ENCODE measurements at places on chromosomes 12 and 14.

DNA sequence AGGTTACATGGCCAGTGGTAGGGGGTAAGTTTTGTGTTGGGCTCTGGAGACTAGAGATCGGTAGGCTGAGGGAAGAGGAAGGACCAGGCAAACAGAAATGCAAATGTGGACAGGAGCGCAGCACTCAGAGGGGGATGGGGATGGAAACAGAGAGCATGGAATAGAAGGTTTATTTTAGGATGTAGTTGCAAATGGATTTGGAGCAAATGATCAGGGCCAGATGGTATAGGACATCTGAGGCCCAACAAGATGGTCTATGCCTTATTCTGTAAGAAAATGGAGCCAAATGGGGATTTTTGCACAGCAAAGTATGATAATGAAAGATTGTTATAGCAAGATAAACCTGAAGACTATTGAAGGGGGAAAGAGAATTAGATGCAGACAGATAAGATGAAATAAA, 102.5 kb upstream of the PTPRB start:
- DNase-seq = no peak

GRCh38 chr12:124607681-124608425, 40.4 kb upstream of the NCOR2 start:
- no peak for DNase-seq

DNA sequence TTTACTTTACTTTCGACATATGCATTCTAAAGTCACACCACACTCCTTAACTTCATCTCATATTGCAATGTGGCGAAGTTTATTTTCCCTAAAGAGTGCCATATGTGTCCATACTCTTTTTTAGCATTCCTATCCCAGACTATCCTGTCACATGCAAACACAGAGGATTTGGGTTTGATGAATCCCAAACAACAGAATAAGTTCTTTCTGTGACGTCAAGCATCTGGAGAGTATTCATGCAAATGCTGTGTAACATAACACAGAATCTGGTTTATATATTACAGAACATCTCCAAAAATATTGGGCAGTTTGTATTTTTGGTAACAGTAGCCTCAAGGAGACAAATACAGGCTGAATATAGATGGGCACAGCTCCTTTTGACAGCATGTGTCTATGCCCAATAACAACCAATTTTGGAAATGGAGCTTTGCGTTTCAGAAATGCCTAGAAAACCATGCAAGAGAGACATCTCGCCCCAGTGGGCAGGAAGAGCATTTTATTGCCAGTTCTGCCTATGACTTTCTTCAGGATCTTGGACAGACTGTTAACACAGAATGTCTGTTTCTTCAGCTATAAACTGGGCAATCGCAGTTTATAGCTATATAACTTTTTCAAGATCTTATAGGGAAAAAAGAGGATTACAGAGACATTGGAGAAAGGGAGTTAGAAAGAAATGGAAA, 190.8 kb downstream of the ADAMTS20 start:
- DNase-seq = no peak

GRCh38 chr12:61810486-61810885, 449.7 kb upstream of the USP15 start:
- DNase-seq = no peak

DNA sequence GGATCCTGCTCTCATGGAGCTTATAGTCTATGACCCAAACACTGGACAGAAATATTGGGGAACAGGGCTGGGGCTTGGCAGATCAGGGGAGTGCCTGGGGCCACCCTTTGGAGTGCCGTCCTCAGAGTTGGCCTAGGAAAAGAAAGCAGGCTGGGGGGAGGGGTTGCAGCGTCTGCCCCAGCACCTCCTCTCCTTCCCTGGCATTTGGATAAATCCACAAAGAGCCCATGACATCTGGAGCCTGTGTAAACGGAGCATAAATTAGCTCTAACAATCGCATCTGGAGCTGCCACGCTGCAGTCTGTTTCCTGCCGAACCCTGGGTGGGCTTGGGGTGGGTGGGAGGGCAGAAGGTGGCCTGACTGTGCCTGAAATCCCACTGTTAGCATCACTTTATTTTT, 63.8 kb downstream of the MVK start:
- DNase-seq = no peak

GRCh38 chr14:100398044-100398443, 74.9 kb downstream of the SLC25A47 start:
- DNase-seq = no peak

- DNase-seq = no peak
These were observed 506.4 kb downstream of the MED13L start for GRCh38 chr12:115771065-115771464.

DNA sequence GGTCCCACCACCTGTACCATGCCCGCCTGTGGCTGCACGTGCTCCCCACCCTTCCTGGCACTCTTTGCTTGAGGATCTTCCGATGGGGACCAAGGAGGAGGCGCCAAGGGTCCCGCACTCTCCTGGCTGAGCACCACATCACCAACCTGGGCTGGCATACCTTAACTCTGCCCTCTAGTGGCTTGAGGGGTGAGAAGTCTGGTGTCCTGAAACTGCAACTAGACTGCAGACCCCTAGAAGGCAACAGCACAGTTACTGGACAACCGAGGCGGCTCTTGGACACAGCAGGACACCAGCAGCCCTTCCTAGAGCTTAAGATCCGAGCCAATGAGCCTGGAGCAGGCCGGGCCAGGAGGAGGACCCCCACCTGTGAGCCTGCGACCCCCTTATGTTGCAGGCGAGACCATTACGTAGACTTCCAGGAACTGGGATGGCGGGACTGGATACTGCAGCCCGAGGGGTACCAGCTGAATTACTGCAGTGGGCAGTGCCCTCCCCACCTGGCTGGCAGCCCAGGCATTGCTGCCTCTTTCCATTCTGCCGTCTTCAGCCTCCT, 1.1 kb downstream of the INHBE start:
- DNase-seq = peak; percentile 72

- DNase-seq = peak; percentile 83
These were observed 1.8 kb downstream of the CKB start for GRCh38 chr14:103520657-103521437.

DNA sequence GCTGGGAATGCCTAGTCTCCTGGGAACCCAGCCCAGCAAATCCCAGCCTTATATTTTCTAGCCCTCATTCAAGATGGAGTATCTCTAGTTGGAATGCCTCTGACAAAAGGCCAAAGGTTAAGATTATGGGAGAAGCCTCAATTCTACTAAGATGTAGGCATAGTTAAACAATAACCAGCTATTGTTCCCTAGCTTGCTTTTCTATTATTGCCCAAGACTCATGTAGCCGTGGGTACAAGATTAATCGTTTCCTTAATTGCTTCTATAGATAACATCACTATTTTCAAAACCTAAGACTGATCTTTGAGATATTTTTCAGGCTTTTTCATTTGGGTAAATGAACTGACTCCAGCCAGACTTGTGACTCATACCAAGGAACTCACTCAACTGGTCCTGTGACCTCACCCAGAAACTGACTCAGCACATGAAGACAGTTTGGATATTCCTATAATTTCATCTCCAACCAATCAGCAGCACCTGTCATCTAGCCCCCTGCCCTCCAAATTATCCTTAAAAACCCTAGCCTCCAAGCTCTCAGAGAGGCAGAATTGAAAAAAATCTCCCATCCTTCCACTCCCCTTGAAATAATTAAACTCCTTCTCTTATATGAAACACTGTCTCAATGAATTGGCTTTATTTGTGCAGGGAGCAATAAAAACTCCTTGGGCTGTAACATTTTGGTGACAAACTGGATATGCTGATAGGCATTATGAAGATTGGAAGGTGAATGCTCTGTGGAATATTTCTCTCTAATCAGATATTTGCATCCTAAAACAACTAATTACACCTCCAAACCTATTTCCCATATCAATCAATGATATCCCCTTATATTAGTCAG, 589.0 kb downstream of the C12orf50 start:
- no peak for DNase-seq

DNA sequence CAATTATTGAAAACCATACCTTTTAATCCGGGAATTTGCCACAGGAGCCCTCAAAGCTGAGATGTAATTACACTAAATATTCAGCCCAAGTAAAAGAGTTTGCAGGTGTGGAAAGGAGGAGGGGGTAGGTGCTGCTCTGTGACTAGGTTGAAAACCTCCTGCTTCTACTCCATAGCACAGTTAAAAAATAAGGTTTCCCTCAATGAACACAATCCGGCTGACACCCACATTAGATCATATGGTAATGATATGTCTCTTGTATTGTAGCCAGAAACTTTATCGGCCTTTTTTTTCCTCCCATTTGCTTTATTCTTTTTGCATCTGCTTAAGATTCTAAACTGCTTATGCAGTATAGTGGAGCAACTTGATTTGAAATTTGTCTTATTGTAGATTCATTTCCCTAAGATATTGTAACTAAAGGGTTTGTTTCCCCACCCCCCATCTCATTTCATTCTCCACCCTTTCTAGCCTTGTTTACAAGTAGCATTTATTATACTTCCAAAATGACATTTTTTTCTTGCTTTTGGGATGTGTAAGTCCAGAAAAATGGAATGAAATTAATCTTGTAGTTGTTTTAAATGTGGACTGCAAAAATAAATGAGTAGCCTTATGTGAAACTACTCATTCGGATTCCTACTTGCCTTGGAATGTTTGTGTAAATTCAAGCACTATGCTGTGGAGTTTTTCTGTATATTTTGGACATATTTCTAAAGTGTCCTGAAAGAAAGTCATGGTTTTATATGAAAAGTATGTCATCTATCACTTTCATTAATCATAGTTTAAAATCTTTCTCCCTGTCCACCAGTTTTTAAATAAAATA, at the start of gene DCN:
Gene DCN (minus strand): TSS at position 182 of the 820 bp plus-strand sequence. CDS start 4,265 bp downstream, outside the sequence.
- DNase-seq = no peak

GRCh38 chr14:78524196-78524595, 354.0 kb downstream of the NRXN3 start:
- DNase-seq = no peak

DNA sequence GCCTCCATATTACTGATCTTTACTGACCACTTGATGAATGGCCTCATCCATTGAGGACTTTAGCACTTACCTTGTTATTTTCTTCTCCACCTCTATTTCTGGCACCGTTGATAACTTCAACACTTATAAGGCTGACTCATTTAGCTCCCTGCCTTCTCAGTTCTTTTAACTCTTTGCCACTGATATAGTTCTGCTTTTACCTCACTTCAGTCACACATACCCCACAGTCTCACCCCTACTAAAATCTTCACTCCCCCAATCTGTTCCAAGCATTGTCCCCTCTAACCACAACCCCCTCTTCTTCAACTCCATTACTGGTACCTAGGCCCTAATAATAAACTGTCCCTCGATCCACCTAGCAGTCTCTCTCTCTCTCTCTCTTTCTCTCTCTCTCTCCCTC, 141.0 kb downstream of the PAH start:
- no peak for DNase-seq

DNA sequence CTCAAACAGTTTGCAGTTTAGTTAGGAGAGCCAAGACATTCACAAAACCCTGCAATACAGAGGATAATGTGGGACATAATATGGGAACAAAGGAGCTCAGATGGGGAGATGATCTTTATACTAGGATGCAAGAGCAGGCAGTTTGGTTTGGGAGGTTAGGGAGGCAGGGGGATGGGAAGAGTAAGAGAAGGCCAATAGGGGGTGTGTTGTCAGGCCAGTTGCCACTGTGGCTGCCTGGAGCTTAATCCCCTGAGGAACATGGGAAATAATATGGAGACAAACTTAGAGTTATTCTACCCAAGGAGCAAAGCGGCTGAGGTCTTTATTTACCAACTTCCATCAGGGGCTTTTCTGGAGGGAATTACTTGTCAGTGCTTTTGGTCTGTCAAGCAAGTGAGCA, 10.0 kb upstream of the CSRP2 start:
- DNase-seq = no peak

- peak; percentile 97 for DNase-seq
These were observed 984 bp upstream of the WNK1 start for GRCh38 chr12:751192-751998.

GRCh38 chr12:2092890-2093289, 40.1 kb downstream of the CACNA1C start:
- no peak for DNase-seq

GRCh38 chr12:10750385-10750727, 27.2 kb upstream of the YBX3 start:
- DNase-seq = no peak

- no peak for DNase-seq
These were observed 50.8 kb upstream of the PTCSC3 start for GRCh38 chr14:36227344-36227743.

DNA sequence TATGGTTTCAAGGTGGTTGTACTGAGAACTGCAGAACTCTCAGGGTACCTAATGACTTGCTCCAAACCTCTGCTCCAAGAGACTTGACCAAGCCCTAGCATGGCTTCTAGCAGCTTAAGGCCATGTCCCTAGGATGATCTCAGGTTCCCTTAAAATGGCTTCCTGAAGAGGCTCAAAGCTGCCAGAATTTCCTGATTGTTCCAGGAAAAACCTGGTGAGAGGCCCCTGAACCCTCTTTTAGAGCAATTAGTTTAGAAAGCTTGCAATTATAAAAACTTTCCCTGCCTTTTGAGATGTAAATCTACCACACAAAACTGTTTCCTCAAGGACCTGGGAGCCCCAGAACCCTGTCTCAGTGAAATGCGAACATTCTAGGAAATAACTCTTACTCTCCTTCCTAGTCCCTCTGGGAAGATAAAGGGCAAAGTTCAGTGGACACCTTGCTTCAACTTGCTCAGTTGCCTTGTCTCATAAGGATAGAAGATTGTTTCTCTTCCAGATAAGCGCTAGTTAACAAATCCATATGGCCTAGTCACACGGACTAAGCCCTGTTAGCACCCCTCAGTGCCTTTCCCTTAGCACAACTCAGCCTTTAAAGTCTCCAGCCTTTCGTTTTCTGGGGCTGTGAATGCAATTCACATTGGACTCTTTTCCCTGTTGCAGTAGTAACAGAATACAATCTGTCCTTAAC, 2.5 kb downstream of the CMAS start:
- DNase-seq = no peak

- DNase-seq = no peak
These were observed 38.1 kb downstream of the HNRNPC start for GRCh38 chr14:21231020-21231652.

DNA sequence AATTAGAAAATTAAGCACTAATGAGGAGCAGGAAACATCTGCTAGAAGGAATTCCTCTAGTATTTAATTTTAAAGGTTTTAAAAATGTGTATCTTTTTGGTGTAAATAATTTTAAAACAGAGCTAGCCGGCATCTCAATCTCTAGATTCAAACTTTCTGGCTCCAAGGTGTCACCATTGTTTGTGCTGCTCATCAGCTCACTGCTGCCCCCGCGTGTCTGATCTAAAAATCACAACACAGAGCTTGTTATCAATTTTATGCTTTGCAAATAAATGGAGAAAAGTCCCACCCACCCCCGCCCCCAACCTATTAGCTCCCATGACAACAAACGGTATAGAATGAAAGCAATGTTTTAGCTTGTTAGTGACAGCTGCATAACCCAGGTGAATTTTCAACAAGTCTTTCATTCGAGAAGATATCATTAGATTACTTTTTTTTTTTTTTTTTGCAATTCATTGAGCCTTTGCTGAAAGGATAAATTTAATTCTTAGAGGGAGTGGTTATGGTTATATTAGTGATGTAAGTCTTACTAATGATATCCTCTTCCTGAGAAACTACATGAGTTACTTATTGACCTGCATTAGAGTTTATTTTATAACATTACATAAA, 11.3 kb upstream of the ABHD12B start:
- DNase-seq = peak; percentile 64

- DNase-seq = no peak
These were observed 888.1 kb upstream of the MDGA2 start for GRCh38 chr14:48563489-48563888.

- no peak for DNase-seq
These were observed 6.2 kb upstream of the SLC41A2 start for GRCh38 chr12:104964167-104964855.

- peak; percentile 67 for DNase-seq
These were observed 123.2 kb downstream of the FGD4 start for GRCh38 chr12:32522331-32523221.
